Osteoblast (primary cell): ENCODE measurements at places on chromosomes 7 and 10. TPM values are rescaled to one million over a fixed set of nuclear protein-coding genes. Genes with fewer than 3 reads are reported as not detected.

The GTF2IRD2 gene
- total RNA-seq = 12.7 and 17.0 TPM in 2 replicates

The CASD1 gene
- total RNA-seq = 19.4 and 20.6 TPM in 2 replicates

GRCh38 chr10:15163253-15163828, 5.2 kb downstream of the NMT2 start:
- no peaks in the 10 kb centered on the region for H3K27me3 ChIP-seq
- no peak overlapping the region for H3K27ac ChIP-seq
- peaks cover 2% of the 10 kb centered on the region for H3K36me3 ChIP-seq
- peak; percentile 43 for DNase-seq
- no peak overlapping the region for H3K4me3 ChIP-seq

DNA sequence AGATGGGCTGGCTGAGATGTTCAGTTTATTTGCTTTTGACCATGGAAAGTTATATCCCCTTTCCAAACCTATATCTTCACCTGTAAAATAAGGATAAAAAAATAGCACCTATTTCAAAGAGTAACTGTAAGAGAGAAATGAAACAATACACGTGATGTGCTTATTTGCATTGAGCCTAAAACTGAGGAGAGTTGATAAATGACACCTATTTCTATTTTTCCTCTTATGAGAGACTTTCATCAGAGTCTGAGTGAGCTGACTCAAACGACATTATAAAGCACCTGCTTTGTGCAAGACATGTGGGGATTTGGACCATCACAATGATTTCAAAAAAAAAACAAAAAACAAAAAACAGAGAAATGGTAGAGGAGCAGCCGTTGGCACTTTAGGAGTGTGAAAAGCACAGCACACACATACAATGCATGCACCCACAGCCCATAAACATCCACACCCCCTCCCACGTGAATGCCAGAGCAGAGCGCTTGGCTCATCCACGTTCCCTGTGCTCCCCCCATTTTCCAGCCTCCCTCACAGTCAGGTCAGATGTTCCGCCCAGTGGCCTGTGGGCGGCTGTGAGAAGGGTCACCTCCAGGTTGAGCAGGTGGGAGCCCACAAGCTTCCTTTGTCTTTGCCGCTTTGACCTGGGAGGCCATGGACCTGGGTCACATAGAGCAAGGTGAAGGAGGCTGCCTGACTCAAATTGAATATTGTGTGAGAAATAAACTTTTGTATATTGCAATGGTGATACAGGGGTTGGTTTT, 253.2 kb upstream of the ZNF32 start:
- no peaks in the 10 kb centered on the region for H3K27me3 ChIP-seq
- no peak overlapping the region for H3K27ac ChIP-seq
- peaks cover 28% of the 10 kb centered on the region for H3K4me1 ChIP-seq
- H3K4me3 ChIP-seq = no peak overlapping the region
- no peak for DNase-seq
- H3K36me3 ChIP-seq = no peaks in the 10 kb centered on the region

- H3K4me1 ChIP-seq = peaks cover 7% of the 10 kb centered on the region
- peak overlapping the region; percentile 47 for H3K27ac ChIP-seq
- H3K4me3 ChIP-seq = peak overlapping the region; percentile 22
Observed at GRCh38 chr7:158710651-158711102, 6.1 kb upstream of the NCAPG2 start.

DNA sequence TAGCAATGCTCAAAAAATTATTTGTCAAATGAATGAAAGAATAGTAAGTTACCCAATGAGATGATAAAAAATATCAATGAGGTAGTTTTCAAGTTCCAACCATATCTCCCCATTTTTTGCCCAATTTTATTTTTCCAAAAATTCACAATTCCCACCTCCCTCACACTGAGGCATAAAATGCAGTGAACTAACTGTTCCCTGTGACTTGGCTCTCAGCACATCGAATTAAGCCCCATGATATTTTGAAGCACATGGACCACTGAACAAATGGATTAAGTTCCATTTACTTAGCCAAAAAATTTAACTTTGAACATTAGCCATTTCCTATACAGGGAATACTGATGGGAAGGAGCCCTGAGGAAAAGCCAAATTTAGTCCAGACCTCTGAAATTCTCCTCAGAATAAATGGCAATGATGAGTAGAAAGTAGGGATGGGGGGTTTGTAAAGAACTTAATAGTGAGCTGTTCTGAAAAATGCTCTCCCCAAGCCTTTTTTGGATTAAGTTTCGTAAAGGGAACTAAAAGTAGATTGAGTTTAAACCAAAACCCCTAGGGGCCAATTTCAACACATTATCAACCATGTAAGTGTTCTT, 166.3 kb upstream of the GRM3 start:
- no peak overlapping the region for H3K4me3 ChIP-seq
- no peaks in the 10 kb centered on the region for H3K4me1 ChIP-seq
- H3K27me3 ChIP-seq = no peaks in the 10 kb centered on the region
- DNase-seq = no peak
- no peak overlapping the region for H3K27ac ChIP-seq
- no peaks in the 10 kb centered on the region for H3K36me3 ChIP-seq

GRCh38 chr7:35253710-35254495, at the start of gene TBX20:
TBX20 (minus strand) TSS chr7:35254100; CDS start chr7:35253620, 480 bp downstream.
- no peaks in the 10 kb centered on the region for H3K4me1 ChIP-seq
- H3K4me3 ChIP-seq = peak within 1 kb of the TSS; percentile 37
- peaks cover 98% of the 10 kb centered on the region for H3K27me3 ChIP-seq
- H3K36me3 ChIP-seq = no peaks in the 10 kb centered on the region
- H3K27ac ChIP-seq = no peak within 1 kb of the TSS

- no peaks in the 10 kb centered on the region for H3K27me3 ChIP-seq
- peaks cover 50% of the 10 kb centered on the region for H3K4me1 ChIP-seq
- DNase-seq = no peak
- H3K4me3 ChIP-seq = no peak overlapping the region
Observed at GRCh38 chr7:77328669-77329068, 87.5 kb downstream of the GSAP start.

DNA sequence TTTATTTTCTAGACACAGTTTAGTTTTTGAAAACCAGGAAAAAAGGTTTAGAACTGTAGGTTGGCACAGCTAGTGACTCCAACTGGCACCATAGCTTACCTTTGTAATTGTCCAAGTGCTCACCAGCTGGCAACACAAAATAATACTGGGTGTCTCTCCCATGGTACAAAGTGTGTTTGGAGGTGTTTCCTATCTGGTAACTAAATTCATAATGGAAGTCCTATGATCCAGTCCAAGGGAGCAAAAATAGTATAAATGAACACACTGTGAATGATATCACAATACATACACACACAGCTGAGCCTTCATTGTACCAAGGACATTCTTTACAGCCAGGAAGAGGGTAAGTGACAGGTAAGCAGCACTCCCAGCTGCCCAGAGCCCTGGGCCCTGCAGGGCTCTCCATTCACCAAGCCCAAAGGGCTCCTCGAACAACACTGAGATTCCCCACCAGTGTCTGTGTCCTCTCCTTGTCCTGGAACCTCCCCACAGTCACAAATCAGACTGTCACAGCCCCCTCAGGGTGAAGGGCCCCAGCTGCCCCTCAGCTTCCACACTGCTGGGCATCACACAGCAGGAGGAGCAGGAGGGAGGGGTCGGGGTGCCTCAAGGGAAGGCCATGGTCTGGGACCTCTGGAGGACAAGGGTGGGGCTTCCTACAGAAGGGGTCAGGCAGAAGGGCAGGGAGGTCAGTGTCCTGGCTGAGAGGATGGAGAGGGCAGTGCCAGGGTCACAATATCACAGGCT, 72.1 kb downstream of the PKD1L1 start:
- H3K27me3 ChIP-seq = peaks cover 3% of the 10 kb centered on the region
- no peak for DNase-seq
- H3K27ac ChIP-seq = no peak overlapping the region
- no peaks in the 10 kb centered on the region for H3K36me3 ChIP-seq
- H3K4me1 ChIP-seq = peaks cover 4% of the 10 kb centered on the region

DNA sequence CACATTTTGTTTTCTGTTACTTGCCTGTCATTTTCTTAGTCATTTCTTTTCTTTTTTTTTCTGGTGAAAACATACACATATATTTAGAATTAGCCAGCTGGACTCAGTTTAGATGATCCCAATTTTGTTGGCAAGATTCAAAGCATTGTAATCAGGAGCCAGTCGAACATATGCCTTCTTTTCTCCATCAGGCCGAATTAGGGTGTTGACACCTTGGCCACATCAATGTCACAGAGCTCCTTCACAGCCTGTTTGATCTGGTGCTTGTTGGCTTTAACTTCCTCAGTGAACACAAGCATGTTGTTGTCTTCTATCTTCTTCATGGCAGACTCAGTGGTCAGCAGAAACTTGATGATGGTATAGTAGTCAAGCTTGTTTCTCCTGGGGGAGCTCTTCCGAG, 32.6 kb downstream of the PHF14 start:
- DNase-seq = no peak
- H3K4me1 ChIP-seq = no peaks in the 10 kb centered on the region
- H3K27me3 ChIP-seq = no peaks in the 10 kb centered on the region
- no peak overlapping the region for H3K4me3 ChIP-seq
- H3K36me3 ChIP-seq = no peaks in the 10 kb centered on the region
